ENCODE measurements at places on chromosomes 4 and X. TPM values are rescaled to one million over a fixed set of nuclear protein-coding genes. Genes with fewer than 3 reads are reported as not detected.

DNA sequence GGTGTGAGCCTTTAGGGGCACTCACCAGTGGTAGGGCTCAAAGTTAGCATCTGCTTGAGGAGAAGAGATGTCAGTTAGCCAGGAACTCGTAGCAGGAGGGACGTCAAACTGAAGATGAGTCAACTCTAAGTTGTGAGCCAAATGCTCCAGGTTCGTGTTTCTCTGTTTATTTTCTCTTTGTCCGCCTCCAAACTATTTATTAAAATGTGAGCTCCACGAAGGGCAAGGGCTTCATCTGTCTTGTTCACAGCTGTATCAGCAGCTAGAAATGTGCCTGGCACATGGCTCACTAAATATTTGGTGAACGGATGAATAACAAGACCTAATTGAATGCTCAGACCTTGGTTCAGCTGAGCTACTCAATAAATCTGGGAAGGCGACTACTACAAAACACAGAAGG is 248.9 kb downstream of the BCOR start:
- no peak for DNase-seq

DNA sequence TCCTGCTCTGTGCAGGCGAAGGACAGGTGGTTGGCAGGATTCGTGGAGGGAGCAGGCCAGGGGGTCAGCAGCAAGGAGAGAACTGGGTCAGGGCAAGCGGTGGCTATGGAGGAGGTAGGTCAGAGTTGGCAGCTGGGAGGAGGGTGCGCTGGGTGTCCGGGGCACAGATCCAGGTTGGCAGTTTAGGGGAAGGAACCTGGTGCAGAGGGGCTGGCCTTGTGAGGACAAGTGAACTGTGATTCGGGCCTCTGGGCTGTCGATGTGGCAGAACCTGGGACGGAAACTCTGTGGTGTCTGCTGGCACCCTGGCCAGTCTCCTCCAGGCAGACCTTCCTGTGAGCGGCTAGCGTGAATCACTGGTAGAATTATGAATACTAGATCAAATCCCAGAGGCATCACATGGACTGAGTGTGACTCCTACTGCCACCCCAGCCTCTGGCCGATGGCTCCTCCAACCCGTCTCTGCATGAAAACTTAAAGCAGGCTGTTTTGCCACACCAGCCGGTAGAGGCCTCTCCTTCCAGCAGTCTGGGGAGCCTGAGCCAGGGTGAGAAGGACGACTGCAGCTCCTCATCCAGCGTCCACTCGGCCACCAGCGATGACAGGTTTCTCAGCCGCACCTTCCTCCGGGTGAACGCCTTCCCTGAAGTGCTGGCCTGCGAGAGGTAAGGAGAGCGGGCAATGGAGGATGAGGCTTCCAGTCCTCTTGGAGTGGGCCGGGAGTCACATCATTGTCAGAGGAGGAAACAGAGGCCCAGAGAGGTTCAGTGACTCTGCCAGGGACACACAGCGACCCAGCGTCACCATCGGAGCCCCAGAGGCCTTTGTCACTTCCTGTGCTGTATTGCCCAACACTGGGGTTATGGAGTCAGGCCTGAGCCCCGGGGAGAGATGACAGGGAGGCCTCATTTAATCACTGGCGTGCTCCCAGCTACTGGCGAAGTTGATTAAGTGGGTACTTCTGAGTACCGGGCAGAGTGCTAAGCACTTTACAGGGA is 20.3 kb downstream of the EVC start:
- no peak for DNase-seq

- DNase-seq, result no peak
Observed at GRCh38 chr4:15451866-15452765, 17.6 kb upstream of the CC2D2A start.

The BMPR1B gene
- 7.8 TPM for total RNA-seq

DNA sequence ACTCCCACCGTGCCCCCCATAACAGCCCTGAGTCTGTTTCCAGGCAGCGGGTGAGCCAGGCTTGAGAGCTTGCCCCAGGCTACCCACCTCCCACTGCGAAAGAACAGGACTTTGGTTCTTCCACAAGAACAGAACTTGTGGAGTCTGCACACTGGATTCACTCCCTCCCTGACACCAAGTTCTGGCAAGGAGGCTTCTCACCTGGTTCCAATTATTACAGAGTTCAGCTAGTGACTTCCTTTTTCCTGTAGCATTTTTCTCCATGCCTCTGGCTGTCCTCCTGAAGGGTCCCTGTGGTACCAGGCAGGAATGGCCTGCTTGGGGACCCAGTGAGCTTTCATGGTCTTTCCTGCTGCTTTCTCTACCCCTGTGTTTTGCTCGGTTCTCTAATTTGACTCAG is 208.6 kb upstream of the SFRP2 start:
- no peak for DNase-seq

DNA sequence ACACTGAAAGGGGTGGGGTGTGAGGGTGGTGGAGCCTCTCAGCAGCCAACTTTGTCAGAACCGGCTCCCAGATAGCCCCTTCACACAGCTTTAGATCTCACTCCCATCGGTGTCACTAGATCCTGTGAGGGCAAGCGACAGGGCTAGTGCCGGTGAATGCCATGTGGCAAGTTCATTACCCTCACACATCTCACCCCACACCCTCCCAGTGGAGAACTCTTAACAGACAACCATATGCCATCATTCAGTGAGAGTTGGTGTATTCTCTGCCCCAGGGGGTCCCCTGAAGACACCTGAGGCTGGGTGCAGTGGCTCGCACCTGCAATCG is 15.3 kb downstream of the SEPTIN6 start:
- no peak for DNase-seq

DNA sequence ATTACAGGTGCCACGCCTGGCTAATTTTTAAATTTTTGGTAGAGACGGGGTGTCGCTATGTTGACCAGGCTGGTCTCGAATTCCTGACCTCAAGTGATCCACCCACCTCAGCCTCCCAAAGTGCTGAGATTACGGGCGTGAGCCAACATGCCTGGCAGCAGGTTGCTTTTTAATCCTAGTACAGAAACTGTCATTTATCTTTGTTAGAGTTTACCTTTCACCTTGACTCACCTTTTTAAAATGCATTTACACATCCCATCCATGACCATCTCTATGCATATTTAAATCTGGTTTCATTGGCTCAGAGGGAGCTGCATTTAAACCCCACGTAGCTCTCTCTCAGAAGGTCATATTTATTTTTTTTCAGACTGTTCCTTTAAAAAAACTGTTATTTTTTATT is 31.9 kb downstream of the SLC16A2 start:
- no peak for DNase-seq

DNA sequence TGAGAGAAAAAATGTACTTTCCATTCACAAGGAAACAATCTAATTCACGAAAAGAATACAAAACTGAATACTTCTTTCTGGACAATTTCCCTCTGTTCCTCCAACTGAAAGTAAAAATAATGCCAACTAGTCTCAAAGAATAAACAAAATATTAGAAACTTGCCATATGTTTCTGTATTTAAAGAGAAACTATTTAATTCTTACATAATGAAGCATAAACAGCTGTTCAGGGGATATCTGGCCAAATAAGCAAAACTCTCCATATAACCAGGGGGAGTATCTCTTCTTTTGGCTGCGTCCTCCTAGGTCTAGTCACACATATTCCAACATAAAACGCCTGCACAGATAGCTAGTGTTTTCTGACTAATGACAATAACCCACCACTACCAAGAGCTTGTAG is 805 bp downstream of the GATB start:
- no peak for DNase-seq

DNA sequence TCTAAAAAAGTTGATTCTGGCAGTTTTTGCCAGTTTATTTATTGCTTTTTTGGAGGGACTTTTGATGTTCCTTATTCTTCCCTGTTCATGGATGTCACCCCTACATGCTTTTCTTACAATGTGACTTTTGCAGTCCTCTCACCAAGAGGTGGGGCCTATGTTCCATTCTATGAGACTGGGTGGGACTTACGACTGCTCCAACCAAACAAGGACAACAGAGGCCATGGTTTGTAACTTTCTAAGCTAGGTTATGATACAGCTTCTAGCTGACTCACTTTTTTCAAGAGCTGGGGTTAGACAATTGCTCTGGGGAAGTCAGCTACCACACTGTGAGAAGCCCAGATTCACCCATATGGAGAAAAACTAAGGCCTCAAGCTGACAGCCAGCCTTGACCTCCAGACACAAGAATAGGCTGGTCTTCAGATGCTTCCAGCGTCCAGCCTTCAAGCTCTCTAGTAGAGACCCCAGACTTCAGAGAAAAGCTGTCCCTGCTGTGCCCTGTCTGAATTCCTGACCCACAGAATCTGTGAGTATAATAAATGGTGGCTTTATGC is 39.5 kb downstream of the ENOPH1 start:
- no peak for DNase-seq

The MND1 gene
- total RNA-seq, result 2.2 TPM

DNA sequence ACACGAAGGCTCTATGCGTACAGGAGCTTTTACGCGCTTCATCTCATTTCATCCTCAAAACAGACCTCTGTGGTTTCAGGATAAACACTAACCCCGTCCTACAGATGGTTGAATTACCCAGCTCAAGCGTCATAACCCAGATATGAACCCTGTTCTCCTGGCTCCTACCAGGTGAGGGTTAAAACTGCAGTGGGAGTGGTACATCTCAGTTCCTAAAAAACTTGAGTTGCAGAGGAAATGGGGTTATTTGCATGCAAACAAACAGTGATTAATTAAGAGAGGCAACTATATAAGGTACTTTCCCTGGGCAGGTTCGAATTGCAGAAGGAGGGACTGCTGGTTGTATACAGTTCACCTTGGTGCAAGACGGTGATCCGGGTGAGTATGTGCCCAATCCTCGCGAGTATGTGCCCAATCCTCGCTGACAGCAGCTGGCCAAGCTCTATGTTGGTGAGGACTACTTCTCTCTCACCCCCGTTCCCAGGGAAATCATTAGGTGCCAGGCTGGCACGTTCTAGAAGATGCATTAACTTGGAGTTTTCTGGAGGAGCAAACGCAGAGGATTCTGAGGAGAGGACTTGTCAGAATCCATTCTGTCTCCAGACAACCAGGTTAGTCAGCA is 72.6 kb downstream of the FHDC1 start:
- DNase-seq, result no peak

The CT45A5 gene
- not detected for total RNA-seq

DNA sequence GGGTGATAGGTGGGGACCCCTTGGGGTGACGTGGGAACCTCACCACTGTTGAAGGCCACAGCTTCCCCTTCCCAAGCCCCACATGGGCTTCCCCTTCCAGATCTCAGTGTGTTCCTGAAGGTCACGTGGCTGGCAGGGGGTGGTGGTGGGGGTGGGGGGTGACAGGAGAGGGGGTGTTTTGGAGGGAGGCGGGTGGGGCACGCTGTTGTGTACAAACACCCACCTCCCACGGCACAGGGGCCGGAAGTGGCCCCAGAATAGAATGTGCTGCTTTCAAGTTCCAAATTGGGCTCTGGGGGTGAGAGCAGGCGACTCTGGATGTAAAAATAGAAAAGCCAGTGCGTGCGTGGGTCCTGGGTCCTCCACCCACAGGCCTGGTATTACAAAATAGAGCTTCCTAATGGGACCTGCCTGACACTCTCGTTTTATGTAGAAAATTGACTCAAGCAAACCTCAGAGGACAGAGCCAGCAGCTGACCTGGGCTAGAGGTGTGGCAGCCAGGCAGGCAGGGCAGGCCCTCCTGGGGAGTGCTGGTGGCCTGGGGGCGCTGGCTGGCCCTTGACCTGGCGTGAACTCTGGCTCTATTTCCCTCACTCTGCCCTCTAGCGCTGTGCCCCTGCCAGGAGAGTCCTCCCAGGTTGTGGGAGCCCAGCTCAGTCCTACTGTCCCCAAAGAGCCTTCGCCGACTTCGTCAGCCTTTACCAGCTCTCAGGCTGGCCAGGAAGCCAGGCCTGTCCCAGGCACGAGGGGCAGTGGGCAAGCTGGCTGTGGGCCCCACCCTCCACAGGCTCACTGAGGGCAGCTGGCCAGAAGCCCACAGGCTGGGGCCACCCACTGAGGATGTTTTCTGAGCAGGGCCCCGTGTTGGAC is 5.4 kb upstream of the SH3BP2 start:
- DNase-seq, result no peak

DNA sequence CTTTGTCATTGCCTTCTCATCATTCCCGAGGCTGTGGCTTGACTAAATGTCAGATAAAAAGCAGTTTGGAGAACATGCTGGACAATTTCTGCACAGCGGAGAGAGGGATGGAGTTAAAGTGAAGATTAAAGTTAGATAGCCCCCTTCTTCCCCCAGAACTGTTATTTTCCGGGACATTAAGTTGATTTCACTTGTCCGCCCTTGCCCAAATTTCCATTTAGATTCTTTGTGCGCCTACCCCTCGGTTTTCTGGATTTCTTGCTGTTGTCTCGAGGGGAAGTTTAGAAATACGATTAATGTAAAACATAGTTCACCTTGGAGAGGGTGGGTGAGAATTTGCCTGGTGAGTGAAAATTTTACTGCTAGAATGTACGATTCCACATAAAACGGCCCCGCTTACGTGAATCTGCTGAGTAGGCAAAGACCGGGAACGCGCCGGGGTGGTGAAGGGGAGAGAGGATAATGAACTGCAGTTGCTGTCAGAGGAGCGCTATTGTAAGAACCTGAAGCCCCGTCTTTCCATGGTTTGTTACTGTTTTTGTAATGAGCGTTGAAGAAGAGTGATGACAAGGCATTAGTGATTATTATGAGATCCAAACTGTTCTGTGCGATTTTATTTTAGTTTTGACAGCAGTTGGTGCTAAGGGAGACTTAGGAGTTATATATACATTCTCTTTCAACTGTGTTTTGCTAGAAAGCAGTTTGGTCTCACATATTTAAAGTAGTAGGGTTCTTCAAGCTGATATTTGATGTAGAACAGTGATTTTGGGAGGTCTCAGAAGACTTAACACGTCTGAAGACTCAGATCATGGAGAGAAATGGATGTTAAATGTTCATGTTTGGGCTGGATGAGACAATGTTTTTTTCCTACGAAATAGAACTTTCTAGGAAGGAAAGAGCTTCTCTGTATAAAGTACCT is 73.0 kb downstream of the AFF1 start:
- DNase-seq, result no peak

The S100P gene
- total RNA-seq, result 0.95 TPM

The JCHAIN gene
- not detected for total RNA-seq

- DNase-seq, result no peak
Observed at GRCh38 chrX:47166126-47166525, 21.1 kb downstream of the RBM10 start.

DNA sequence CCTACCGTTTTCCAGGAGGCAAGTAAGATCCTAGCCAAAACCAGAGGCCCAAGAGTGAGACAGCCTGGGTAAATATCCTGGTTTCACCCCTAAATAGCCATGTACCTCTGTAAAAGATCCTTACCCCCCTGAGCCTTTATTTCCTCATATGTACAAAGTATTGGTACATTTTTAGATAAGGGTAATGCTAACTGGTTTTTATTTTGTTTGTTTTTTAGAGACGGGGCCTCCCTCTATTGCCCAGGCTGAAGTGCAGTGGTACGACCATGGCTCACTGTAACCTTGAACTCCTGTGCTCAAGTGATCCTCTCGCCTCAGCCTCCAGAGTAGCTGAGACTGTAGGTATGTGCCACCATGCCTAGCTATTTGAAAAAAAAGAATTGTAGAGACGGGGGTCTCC is 29.4 kb downstream of the SERPINA7 start:
- no peak for DNase-seq
